Fibroblast of the aortic adventitia (primary cell): ENCODE measurements at places on chromosomes 1 and 21. TPM values are rescaled to one million over a fixed set of nuclear protein-coding genes. Genes with fewer than 3 reads are reported as not detected.
A peak's percentile ranks its signal among the peaks of the same experiment; 100 is the strongest.

GRCh38 chr1:43530483-43531106 is at the start of gene PTPRF:
Gene PTPRF, plus strand, starts transcription at chr1:43530883. Its CDS starts 14,193 bp downstream, at chr1:43545076.
- peak; percentile 42 for DNase-seq

DNA sequence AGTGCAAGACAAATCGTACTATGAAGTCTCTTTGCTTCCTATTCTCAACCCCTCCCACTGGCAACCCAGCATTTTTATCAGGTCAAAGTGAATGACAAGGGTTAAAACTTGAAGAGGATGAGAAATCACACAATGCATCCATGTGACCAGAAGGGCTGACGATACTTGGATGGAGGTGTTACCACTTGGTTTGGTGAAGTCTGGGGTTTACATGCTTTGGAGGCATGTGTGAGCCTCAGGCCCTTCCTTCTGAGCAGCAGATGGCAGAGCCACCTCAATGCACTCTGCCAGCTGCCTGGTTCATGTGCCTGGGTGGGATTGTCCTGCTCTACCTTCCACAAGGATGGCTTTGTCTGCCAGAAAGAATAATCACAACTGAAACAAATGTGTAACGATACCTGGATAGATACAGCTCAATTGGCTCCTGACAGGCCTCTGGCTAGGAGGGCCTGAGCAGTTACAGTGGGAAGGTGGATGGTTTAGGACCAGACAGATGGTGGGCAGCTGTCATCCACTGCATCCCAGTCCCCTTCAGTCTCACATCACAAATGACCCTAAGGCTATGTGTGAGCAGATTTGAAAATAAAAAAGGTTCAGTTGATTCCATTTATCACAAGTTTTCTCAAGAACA is 51.5 kb upstream of the CNIH3 start:
- DNase-seq = no peak

- DNase-seq = peak; percentile 10
These were observed 49.3 kb downstream of the LPGAT1 start for GRCh38 chr1:211781260-211781659.

DNA sequence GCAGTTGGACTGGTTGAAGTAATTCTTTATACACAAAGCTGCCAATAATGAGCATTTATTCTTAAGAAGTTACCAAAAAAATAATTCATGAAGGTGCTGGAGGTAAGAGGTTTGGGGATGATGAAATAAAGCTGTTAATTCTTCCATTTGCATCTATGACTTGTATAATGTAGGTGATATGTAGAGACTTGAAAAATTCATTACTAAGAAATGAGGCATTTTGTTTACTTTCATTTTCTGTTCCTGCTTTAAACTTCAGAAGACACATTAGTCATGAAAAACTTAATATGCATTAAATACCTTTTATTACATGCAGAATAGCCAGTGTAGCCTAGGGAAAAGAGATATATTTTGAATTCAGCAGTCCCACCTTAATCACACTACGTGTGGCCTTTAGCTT is 214.2 kb downstream of the SLC44A5 start:
- DNase-seq = no peak

DNA sequence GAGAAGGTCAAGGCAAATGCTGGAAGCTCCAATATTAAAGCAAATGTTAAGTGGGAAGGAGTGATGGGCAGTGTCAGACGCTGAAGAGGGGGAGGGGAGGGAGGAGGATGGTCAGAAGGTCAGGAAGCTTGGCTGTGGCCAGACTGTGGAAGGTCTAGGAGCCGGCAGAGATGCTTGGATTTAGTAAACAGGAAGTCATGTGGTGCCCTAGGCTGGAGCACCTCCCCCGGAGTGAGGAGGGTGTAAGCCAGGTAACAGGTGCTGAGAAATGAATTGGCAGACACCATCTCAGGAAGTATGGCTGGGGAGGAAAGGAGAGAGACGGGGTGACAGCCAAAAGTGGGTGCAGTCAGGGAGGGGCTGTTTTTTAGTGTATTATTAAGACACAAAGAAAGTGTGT is 17.7 kb downstream of the CSMD2 start:
- DNase-seq = no peak

GRCh38 chr1:235105051-235106043 is 23.3 kb downstream of the TOMM20 start:
- DNase-seq = peak; percentile 27

GRCh38 chr1:234755449-234755863 is 145.5 kb upstream of the IRF2BP2 start:
- DNase-seq = peak; percentile 93

GRCh38 chr1:234397732-234398131 is 24.5 kb downstream of the COA6 start:
- no peak for DNase-seq

GRCh38 chr1:45658171-45658570 is 28.2 kb downstream of the GPBP1L1 start:
- DNase-seq = no peak

The SDHC gene
- total RNA-seq = 52.1 and 56.5 TPM in 2 replicates

The CHODL gene
- 1.1 and 5.7 TPM in 2 replicates for total RNA-seq

The TRIM45 gene
- total RNA-seq = 3.3 and 8.1 TPM in 2 replicates

The FAM177B gene
- not detected in 2 replicates for total RNA-seq

The HES2 gene
- 0.09 and 0.65 TPM in 2 replicates for total RNA-seq
